Cardiac muscle cell (in vitro differentiated cells and primary cell): ENCODE measurements at places on chromosomes 5 and 9.

DNA sequence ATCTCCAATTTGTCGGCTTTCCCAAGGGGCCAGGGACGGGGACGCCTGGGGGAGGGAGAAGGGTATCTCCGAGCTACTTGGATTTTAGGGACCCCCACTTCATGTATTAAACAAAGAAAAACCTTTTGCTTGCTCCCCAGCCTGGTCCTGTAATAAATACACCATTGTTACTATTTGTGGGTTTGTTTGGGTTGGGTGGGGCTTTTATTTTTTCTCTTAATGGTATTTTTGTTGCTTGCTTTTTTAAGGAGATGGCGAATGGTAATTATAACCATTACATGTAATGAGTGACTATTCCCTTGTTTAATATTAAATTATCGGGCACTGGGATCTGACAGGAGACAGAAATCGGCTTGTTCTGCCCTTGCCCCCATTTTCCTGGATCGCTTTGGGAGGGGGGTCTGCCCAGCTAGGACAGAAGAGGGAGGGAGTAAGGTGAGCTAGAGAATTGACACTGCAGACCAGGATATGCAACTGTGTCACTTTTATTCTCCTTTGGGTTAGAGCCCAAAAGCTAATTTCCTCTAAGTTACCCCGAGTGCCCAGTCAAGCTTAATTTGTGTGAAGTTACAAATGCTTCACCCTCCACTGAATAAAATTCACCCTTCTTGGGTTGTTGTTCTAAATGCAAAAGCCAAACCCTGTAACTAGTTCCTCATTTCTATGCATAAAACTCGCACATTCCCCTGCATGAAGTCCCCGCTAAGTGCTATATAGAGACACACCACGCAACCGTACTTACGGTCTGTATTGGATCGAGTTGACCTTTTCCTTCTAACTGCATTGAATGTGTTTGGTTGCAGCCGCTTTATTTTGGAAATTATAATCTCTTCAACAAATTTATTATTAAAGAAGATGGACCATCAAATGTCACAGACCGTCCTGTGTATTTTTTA lies 1.6 kb upstream of the ZNF608 start:
- peak; percentile 53 for DNase-seq

GRCh38 chr9:135516132-135516860 lies 4.9 kb upstream of the LCN1 start:
- no peak for DNase-seq

DNA sequence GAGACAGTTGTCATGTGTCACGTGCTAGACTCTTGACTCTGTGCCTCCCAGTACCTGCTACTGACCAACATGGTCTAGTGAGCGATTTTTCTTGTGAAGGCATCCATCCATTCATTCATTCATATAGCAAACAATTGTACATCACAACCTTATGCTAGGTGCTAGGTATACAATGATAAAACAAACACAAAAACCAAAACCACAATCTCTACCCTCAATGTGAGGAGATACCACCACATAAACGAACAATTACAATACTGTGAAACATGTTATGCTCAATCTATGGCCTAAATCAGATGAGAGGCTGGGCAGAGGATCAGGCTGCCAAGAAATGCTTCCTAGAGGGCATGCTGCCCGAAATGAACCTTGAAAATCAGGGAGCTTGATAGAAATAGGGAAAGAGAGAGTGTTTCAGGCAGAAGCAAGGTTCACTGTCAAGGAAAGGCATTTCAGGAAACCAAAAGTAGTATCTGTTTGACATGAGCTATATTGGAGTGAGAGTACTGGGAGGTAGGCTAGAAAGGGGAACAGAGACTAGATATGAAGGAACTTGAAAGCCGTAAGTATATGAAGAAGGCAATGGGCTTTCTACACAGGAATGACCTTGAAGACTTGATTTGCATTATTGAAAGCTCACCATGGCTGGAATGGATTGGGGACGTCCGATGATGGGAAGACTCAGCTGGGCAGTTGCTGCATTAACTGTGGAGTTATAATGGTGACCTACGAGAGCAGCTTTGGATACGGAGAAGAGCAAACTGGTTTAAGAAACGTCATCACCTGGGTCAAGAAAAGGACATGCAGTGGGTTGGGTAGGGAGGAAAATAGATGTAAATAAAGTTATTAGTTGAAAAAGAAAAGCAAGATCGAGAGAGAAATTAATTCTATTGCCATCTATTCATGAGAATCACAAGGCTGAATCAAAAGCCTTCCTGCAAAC lies 90.1 kb downstream of the THBS4 start:
- no peak for DNase-seq

GRCh38 chr5:56094579-56095361 lies 100.0 kb upstream of the IL6ST start:
- DNase-seq, result no peak

DNA sequence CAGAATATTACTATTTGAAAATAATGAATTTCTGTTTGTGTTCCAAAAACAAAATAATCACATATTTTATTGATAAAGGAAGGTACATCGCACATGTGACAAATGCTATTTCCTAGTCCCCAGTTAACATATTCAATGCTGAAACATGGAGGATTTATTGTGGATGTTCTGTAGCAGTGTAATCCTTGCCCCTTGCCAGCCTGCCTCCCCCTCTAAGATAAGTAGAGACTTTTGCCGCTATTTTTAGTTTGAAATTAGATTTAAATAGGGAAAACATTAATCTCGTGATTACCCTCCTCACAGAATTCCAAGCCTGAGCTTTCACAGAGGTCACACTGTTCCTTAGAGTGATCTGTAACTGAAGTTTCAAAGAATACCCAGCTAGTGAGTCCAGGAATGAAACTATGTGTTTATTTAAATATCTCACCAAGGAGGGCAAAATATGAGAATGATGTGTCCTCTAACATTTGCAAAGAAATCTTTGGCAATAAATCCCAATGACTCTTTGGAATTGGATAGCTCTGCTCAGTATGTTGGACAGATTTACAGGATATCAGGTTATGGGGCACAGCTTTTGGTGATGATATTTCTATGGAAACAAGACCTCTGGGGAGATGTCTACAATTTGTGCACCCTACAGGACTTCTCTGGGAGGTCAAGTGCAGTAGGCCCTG lies 17.3 kb downstream of the CTXN3 start:
- DNase-seq, result no peak
